ENCODE measurements at places on chromosomes 5 and 9.

GRCh38 chr5:86623785-86624483 is 6.2 kb downstream of the COX7C start:
- no peak for DNase-seq

GRCh38 chr9:87167161-87167560 is 219.9 kb upstream of the GAS1 start:
- no peak for DNase-seq

GRCh38 chr9:33210006-33210715 is 29.8 kb upstream of the SPINK4 start:
- no peak for DNase-seq

DNA sequence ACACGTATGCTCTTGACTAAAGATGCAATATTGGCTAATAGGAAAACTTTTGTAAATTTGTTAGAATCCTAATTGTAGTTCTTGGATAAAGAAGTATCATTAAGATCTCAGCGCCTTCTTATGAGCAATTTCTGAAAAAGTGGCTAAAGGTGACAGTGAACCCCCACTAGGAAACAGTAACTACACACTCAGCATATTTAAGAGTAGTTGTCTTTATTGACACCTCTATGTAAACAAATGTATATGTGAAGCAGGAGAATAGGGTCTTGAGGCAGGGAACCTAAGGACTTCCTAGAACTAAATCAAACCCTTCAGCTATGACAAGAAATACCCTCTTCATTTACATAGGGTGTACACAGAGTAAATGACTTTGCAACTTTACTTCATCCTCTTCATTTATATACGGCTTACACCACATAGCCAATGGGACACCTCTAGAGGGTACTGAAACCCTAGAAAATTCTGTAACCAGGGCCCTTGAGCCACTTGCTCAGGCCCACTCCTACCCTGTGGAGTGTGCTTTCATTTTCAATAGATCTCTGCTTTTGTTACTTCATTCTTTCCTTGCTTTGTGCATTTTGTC is 2.8 kb downstream of the NIPSNAP3A start:
- DNase-seq, result no peak

- DNase-seq, result peak; percentile 10
These were observed 71.2 kb upstream of the IZUMO3 start for GRCh38 chr9:24616863-24617262.

Measured in glutamatergic neuron (in vitro differentiated cells).